Upper lobe of left lung (tissue), 6 donors: ENCODE measurements at places on chromosomes 1 and 21. TPM values are rescaled to one million over a fixed set of nuclear protein-coding genes. Genes with fewer than 3 reads are reported as not detected.

The BNIPL gene
- total RNA-seq, result 13.8 TPM

The ACTA1 gene
- not detected for total RNA-seq

The HSPA6 gene
- total RNA-seq, result 10.8 TPM

The LYPD8 gene
- total RNA-seq, result not detected

The GPA33 gene
- total RNA-seq, result 0.89 TPM
